Stimulated activated CD4-positive, alpha-beta T cell treated with anti-CD3 and anti-CD28 coated beads, Interleukin-15, amount 100 ng/mL, for 1 hour (primary cell): ENCODE measurements at places on chromosomes 4 and X.
A peak's percentile ranks its signal among the peaks of the same experiment; 100 is the strongest.

GRCh38 chr4:6641164-6641970 is 882 bp downstream of the MRFAP1 start:
- peak; percentile 24 for DNase-seq

DNA sequence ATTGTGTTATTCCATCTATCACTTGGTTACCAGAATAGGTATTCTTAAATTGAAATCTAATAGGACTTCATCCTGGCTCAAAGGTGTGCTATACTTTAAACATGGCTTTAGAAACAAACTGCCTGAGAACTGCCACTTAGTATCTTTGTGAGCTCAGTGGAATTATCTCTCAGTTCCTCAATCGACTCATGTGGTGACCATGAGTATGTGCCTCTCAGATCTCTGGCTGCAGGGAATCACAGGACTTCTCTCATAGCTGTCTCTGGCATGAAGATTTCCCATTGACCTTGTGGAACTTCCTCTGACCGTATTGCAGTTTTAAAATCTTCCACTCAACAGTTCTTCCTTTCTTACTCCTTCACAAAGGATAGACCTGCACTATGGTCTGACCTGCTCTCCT is 681.9 kb upstream of the BOD1L1 start:
- no peak for DNase-seq

GRCh38 chr4:158826057-158826456 is 57.2 kb downstream of the FNIP2 start:
- DNase-seq, result no peak

DNA sequence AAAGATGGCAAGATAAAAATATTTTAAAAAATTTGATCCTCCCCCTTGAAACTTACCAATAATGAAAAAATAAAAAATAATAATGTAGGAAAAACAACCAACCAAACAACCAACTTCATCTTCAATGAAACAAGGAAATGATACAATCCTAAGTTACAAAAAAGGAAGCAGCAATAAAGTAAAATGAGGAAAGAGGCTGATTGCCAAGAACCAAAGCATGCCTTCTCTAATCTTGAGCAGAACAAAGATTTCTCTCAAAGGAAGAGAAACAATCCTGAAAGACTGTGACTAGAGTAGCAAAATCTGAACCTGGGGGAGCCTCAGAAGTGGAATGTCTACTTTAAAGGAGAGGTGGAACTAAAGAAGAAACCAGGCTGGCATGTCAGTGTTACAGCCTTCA is 10.9 kb upstream of the WDFY3 start:
- DNase-seq, result no peak

DNA sequence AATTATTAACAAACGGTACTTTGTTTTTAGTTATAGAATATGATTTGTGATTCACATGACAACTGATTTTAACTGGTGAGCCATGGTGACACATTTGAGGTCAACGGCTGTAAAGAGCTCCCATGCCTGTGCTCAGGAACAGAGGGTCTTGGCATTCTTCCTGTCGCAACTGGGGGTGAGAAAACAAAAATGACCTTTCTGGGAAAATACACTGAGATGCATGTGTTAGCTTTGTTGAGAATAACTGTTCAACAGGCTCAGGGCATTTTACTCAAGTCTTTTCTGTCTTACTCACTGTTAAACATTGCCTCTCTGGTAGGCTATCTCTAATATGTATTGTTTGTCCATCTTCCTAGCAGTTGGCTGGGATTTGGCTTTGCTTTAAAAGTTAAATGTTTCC is 57.1 kb upstream of the HPGD start:
- no peak for DNase-seq

DNA sequence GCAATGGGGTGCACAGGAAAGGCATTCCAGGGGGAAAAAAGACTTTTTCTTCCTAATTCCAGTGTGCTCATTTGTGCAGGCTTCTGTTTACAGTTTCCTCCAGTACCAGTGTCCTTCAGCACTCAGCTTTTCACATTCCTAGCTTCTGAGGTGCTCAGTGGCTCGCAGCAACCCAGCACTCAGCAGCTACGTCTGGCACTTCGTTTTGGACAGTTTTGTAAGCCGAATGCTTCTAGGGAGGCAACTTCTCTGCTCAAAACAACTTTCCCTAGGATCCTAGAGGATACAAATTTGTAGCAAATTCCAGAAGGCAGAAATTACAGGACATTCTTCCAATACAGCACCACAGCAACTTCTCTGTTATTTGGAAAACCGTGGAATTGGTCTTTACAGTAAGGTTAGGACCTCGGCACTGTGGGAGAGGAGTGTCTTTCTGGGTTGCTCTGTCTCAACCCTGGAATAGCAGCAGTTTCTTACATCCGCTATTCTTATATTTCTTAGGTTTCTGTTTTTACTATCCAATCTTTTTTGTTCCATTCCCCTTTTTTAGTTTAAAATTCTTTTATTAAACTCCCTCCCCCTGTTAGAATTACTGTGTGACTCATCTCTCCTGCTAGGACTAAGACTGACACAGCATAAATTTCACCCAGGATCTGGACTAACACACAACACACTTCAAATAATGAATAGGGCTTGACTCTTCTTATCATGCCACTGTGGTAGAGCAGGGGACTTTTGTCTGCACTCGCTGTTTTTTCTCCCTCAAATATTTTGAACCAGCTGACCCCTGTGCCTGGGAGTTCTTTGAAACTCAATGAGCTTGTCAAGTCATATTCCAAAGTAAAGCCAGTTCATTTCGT is 1314.7 kb downstream of the FSTL5 start:
- DNase-seq, result no peak

GRCh38 chr4:139208404-139208945 is 31.5 kb upstream of the ELF2 start:
- DNase-seq, result no peak

DNA sequence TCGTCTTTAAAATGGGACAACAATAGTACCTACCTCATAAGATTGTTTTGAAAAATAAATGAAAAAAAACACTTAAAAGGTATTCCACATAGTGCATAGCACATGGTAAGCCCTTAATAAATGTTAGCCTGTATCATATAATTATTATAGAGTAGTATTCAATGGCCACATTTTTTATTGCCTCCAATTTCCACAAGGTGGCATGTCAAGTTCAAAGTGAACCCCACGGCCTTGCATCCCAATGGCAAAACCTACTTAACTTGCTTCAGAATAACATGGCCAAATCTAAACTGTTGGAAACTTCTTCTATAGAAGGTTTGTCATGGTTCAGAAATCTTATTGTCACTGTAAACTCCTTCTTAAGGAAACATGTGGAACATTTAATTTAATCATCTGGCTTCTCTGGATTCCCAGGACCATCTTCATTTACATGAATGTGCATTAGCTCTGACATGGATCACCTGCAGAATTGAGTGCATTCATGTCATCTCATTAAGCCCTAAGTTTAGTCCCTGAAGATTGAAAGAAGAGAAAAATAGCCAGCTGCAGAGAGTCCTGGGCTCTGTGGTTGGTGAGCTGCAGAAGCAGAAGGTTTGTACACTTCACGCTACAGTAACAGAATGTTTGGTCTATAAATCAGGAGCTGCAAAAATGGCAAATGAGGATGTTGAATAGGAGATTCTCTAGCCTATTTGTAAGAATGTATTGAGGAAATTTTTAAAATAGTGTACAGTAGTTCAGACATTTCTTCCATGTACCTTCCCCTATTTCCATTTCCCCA is 61.0 kb downstream of the ANXA3 start:
- DNase-seq, result no peak

DNA sequence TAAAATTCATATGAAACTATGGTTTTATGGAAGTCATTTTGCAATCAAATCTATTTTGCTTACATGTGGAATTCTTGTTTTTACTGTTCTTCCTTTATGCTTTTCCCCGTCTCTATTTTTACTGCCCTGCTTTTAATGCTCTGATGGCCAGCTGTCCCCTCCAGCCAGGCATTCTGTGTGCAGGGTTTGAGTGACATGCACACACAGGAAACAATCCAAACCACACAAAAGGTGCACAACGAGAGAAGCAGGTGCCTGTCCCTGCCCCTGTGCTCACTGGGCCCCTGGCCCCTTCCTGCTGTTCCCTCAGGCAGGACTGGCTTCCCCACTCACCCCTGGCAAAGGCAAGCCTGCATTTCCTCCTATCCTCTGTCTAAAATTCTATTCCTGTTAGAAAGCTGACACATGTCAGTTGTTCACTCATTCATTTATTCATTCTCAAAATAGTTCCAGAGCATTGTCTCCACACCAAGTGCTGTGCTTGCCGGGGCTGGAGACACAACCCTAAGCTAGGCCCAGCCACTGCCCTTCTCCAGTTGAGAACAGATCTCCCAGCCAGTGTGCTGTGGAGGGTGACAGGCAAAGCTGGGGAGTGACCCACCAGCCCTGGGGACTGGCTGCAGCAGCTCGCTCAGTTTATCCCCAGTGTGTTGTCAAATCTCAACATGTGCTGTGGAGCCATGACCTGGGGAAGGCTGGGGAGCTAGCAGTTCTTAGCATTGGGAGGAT is 346.3 kb downstream of the FBXW7 start:
- no peak for DNase-seq

GRCh38 chr4:77001907-77002306 is 52.4 kb downstream of the SEPTIN11 start:
- DNase-seq, result no peak

DNA sequence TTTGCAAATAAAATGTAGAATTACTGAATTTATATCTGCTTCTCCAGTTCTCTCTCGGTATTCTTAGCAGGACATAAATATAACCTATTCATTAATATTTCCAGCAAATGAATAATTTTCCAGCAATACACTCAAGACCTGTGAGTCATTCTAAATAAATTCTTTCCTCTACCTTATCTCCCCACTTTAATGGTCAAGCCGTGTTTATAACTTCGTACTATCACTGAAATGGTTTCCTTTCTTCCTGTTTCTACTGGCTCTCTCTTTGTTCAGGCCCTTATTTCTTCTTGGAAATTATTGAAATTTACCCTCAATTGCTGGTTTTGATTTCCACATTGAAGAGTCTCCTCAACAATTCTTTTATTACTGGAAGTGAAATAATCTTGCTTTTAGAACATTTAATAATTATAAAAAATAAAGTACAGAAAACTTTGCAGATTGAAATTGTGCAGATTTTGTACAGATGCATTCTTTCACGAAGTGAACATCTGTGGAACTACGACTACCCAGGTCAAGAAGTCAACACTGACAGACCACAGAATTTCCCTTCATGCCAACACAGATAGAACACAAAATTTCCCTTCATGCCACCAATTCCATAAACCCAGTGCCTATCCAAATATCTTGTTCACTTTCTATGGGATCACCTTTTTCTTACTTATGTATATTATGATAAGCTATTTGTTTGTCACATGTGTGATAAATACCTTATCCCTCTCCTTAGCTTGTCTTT is 205.7 kb downstream of the FAT4 start:
- no peak for DNase-seq

GRCh38 chr4:141028024-141028529 is 105.2 kb downstream of the RNF150 start:
- DNase-seq, result no peak
